ENCODE measurements at places on chromosomes 1 and 21.
A peak's percentile ranks its signal among the peaks of the same experiment; 100 is the strongest.

DNA sequence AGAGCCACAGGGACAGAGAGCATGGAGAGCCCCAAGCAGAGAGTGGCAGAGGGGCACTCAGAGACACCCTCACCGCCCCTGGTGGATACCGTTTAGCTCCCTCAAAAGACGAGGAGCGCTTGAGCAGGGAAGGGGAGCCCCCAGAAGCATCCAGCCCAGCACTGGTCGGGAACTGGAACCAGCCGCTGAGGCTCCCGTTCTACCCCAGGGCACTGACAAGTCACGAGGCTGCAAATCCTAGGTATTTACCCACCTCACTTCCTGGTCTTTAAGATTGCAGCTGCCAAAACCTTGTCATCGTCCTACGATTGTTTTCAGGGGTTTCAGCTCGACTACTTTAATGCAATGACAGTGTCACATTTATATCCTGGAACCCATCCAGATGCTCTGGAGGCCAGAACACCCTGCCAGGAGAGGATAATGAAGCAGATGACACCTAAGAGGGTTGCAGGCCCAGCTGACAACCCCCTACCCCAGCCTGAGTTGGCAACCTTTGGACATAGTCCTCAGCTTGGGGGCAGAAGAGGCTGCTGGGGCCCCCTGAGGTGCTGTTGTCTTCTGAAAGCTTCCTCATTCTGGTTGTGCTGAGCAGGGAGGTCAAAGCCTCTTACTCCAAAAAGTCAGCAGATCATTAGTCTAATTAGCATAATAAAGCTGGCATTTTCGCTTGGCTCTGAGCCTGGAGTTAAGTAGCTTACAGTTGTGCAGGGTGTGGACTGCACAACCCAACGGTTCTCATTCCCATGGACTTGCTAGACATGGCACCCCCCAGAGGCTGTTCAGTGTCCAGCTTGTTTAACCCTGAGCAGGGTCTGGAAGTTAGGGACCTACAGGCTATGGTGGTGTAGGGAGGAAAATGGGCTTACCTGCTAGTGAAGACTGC, 20.6 kb upstream of the BACE2 start:
- no peaks in the 10 kb centered on the region for H3K4me1 ChIP-seq
- H3K27ac ChIP-seq = no peak overlapping the region
- DNase-seq = no peak

GRCh38 chr1:78291418-78291817, 199.4 kb upstream of the PTGFR start:
- no peak for DNase-seq
- H3K27me3 ChIP-seq = no peaks in the 10 kb centered on the region
- no peaks in the 10 kb centered on the region for H3K4me1 ChIP-seq
- H3K4me3 ChIP-seq = no peak overlapping the region

DNA sequence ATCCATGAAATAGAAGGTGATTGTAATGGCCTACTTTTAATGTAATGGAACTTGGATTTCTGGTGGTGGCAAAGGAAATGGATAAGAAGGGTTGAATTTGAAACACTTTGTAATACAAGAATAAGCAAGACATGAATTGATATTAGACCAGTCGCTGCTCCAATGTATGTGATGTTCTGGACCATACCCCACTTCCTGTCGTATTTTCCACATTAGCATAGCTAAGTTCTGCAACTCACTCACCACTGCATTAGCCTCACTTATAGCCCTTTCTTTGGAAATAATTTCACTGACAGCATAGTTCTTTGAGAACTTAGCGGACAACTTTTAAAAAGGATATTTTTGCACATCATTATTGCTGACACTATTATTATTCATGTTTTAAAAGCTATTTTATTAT, 32.3 kb upstream of the CNIH3 start:
- H3K27ac ChIP-seq = no peak overlapping the region
- no peak for DNase-seq
- H3K36me3 ChIP-seq = no peaks in the 10 kb centered on the region
- no peaks in the 10 kb centered on the region for H3K4me1 ChIP-seq

DNA sequence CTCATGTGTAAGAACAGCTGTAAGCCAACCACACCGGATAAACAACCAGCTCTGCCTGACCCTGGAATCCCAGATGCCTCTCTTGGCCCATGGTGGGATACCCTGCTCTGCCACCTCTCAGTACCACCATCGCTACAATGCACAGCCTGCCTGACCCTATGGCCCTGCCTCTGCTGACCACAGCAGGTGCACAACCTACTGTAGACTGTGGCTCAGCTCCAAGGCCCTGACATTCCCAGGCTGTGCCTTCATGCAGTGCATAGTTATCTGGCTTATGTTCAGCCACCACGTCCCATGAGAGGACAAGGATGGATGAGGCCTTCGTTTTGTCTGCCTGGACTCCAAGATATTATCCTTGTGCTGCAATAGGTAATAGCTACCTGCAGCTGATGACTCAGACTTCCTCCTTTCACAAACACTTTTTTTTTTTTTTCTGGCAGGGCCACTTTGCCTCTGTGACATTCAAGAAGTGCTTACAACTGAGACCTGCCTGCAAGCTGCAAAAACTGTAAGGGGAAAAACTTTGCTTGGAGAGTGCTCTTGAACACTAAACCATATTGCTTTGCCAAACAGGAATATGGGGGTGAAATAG, 177.7 kb downstream of the URB2 start:
- H3K27me3 ChIP-seq = no peaks in the 10 kb centered on the region
- H3K4me1 ChIP-seq = no peaks in the 10 kb centered on the region
- DNase-seq = no peak
- H3K36me3 ChIP-seq = no peaks in the 10 kb centered on the region
- H3K4me3 ChIP-seq = no peak overlapping the region

DNA sequence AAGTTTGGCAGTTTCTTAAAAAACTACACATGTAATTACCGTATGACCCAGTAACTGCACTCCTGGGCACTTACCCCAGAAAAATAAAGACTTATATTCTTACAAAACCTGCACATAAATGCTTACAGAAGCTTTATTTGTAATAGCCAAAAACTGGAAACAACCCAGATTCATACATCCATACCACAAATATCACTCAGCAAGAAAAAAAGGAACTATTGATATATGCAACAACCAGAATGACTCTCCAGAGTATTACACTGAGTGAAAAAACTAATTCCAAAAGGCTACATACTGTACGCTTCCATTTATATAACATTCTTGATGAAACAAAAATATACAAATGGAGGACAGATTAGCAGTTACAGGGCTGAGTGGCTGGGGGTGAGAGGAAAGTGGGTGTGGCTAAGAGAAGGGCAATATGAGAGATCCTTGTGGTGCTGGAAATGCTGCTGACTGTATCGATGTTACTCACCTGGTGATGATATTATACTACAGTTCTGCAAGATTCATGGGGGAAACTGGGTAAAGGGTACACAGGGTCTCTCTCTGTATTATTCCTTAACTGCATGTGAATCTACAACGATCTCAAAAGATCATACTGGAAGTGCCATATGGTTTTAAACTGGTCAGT, 96.0 kb upstream of the GNG4 start:
- H3K27me3 ChIP-seq = no peaks in the 10 kb centered on the region
- H3K27ac ChIP-seq = no peak overlapping the region
- no peaks in the 10 kb centered on the region for H3K4me1 ChIP-seq
- H3K36me3 ChIP-seq = peaks cover 44% of the 10 kb centered on the region

- DNase-seq = no peak
- no peak overlapping the region for H3K4me3 ChIP-seq
- no peaks in the 10 kb centered on the region for H3K4me1 ChIP-seq
- H3K27ac ChIP-seq = no peak overlapping the region
- H3K36me3 ChIP-seq = no peaks in the 10 kb centered on the region
Observed at GRCh38 chr1:229781453-229781852, 155.4 kb downstream of the URB2 start.

DNA sequence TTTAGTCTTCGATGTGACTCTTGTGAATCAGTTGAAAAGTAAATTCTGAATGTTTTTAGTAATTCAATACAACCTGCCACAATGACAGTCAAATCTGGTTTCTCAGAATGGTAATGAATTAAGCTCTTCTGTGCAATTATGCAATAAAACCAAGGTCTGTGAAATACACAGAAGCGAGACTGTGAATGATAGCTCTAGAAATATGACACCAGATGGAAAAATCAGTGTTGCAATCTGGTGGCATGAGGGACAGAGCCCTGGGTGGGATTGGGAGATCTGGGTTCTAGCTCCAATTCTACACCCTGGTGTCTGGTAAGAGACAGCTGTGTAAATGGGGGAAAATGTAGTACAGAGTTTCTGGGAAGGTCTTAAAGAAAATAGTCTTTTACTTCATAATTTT, 586.4 kb upstream of the ZRANB2 start:
- no peak overlapping the region for H3K27ac ChIP-seq
- no peak for DNase-seq
- H3K27me3 ChIP-seq = no peaks in the 10 kb centered on the region
- no peaks in the 10 kb centered on the region for H3K4me1 ChIP-seq

- H3K27me3 ChIP-seq = no peaks in the 10 kb centered on the region
- no peak overlapping the region for H3K27ac ChIP-seq
- DNase-seq = no peak
- H3K4me3 ChIP-seq = no peak overlapping the region
- no peaks in the 10 kb centered on the region for H3K36me3 ChIP-seq
- H3K4me1 ChIP-seq = no peaks in the 10 kb centered on the region
Observed at GRCh38 chr1:89802841-89803240, 18.0 kb upstream of the LRRC8D start.

DNA sequence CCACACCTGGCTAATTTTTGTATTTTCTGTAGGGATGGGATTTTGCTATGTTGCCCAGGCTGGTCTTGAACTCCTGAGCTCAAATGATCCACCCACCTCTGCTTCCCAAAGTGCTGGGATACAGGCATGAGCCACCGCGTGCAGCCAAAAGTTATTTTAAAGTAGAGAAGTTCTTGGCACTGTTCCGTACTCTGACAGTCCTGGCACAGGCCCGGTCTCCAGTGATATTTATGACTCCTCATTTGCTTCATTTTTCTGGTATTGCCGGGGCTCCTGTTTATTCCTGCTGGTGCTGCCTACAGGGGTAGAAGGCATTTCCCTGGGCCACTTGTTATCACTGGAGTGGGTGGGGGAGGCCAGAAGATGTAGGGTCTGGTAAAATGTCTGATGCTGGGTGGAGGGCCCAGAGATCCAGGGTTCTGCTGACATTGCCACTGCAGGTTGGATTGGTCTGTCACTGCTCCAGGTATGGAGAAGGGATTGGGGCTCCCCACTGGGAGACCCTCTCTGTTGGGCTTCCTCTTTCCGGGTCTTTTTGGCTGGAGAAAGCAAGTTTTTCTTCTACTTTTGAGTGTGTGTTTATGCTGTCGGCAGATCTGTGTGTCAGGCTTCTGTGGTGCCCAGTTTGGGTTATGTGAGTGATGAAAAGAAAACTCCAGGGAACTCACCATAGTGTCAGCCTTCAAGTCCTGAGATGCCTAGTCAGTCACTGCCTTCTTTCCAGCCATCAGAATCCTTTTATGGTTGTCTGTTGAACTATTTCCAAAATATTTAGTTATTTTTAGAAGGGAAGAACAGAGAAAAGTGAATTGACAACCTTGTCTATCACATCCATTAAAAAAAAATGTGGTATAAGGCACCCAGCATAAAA, 4.5 kb downstream of the MROH7 start:
- no peaks in the 10 kb centered on the region for H3K36me3 ChIP-seq
- H3K27me3 ChIP-seq = no peaks in the 10 kb centered on the region
- no peaks in the 10 kb centered on the region for H3K4me1 ChIP-seq

DNA sequence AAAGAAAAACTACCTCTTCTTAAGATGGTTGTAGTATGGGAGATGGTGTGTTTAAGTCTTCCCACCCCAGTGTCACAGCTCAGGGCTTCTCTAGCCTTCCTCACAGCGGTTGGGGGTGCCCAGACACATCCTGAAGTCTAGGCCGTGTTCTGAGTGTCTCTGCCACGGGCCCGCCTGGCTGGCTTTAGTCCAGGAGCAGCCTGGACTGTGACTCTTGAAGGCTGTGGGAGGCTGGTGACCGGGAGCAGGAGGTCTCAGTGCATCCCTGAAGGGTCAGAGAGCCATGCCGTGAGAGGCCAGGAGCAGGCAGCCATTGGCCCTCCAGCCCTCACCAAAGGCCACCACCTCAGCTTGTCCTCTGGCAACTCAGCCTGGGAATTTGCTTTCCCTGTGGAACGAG, 4.5 kb downstream of the EPHX1 start:
- peak overlapping the region; percentile 86 for H3K27ac ChIP-seq
- H3K27me3 ChIP-seq = no peaks in the 10 kb centered on the region
- no peaks in the 10 kb centered on the region for H3K36me3 ChIP-seq
- peak; percentile 57 for DNase-seq
- peaks cover 90% of the 10 kb centered on the region for H3K4me1 ChIP-seq

GRCh38 chr21:44995343-44995941, 55.6 kb downstream of the SLX9 start:
- H3K27me3 ChIP-seq = no peaks in the 10 kb centered on the region
- no peaks in the 10 kb centered on the region for H3K36me3 ChIP-seq
- no peak overlapping the region for H3K27ac ChIP-seq

GRCh38 chr1:190373705-190374336, 103.8 kb downstream of the BRINP3 start:
- no peak overlapping the region for H3K27ac ChIP-seq
- DNase-seq = no peak
- no peak overlapping the region for H3K4me3 ChIP-seq

GRCh38 chr1:219433001-219433400, 179.9 kb downstream of the ZC3H11B start:
- no peaks in the 10 kb centered on the region for H3K27me3 ChIP-seq
- H3K36me3 ChIP-seq = no peaks in the 10 kb centered on the region
- no peak for DNase-seq
- H3K4me3 ChIP-seq = no peak overlapping the region

- H3K4me3 ChIP-seq = no peak overlapping the region
- H3K27ac ChIP-seq = no peak overlapping the region
- H3K36me3 ChIP-seq = no peaks in the 10 kb centered on the region
- H3K4me1 ChIP-seq = no peaks in the 10 kb centered on the region
- no peaks in the 10 kb centered on the region for H3K27me3 ChIP-seq
- DNase-seq = no peak
Observed at GRCh38 chr1:169809370-169810095, 14.8 kb upstream of the METTL18 start.

DNA sequence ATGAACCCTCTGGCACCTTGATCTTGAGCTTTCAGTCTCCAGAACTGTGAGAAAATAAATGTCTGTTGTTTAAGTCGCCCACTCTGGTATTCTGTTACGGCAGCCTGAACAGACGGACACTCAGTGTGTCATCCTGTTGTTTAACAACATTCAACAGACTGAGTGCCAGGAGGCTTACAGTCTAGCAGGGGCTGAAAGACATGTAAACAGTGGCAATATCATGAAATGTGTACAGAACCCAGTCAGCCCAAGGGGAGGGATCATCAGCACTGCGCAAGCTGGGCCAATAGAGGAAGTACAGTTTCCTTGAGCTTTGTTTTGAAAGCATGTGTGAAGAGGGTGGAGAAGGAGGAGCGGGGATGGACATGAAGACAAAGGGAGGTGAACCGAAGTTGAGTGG, 13.6 kb downstream of the DIP2A start:
- peaks cover 8% of the 10 kb centered on the region for H3K4me1 ChIP-seq
- DNase-seq = no peak
- no peak overlapping the region for H3K27ac ChIP-seq
- no peaks in the 10 kb centered on the region for H3K27me3 ChIP-seq
- no peak overlapping the region for H3K4me3 ChIP-seq
- no peaks in the 10 kb centered on the region for H3K36me3 ChIP-seq

- no peak overlapping the region for H3K27ac ChIP-seq
- no peaks in the 10 kb centered on the region for H3K27me3 ChIP-seq
Observed at GRCh38 chr21:45938453-45938755, 43.2 kb upstream of the COL6A1 start.

All from right atrium auricular region (tissue), 2 donors.